NCI-H2029 treated with DMSO at 0.1 percent for 48 hours (cell line): ENCODE measurements at places on chromosomes 13 and 19.

DNA sequence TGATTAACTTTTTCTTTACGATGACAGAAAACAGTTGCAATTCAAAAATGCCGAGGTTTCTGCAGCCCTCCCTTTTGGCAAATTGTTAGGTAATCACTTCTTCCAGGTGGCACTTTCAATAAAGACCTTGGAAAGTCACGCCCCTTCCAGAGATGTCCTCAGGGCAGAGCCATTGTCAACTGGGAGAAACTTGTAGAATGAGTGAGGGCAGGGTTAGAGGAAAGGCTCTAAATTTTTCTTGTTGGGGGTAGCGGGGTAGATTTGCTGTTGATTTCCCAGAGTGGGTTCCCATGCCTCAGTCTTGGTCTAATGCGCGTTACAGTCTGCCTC, 421.1 kb downstream of the FGF9 start:
- DNase-seq: no peak

GRCh38 chr13:65508745-65509144, 1721.4 kb downstream of the PCDH9 start:
- no peak for DNase-seq

DNA sequence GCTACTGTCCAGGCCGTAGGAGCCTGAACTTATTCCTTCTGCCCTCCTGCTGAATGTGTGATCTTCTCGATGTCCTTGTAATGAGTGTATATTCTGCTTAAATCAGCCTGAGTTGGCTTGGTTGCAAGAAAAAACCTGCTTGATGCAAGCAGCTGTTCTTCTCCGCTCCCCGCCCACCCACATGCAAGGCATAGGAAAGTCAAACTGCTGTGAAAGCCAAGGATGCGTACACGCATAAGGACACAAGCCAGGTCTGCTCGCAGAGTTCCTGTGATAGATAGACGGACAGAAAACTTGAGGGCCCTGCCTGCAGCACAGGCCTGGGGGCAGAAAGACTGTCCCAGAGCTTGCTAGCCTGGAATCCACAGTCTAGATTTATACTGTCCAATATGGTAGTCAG, 101.1 kb downstream of the DNAJC15 start:
- DNase-seq: no peak

DNA sequence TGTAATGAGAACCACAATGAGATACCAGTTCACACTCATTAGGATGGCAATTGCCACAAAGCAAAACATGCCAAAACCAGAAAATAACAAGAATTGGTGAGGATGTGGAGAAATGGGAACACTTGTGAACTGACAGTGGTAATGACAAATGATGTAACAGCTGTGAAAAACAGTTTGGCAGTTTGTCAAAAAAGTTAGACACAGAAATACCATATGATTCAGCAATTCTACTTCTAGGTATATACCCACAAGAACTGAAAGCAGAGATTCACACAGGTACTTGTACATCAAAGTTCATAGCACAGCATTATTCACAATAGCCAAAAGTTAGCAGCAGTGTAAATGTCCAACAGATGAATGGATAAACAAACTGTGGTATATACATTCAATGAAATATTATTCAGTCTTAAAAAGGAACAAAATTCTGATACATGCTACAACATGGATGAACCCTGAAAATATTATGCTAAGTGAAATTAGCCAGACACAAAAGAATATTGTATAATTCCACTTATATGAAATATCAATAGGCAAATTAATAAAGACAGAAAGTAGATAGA, 96.5 kb downstream of the UGGT2 start:
- no peak for DNase-seq

- no peak for DNase-seq
Observed at GRCh38 chr19:53868892-53869804, 1.5 kb downstream of the MYADM start.

- DNase-seq: peak; percentile 8
Observed at GRCh38 chr13:45623516-45624090, 8.1 kb upstream of the ERICH6B start.

DNA sequence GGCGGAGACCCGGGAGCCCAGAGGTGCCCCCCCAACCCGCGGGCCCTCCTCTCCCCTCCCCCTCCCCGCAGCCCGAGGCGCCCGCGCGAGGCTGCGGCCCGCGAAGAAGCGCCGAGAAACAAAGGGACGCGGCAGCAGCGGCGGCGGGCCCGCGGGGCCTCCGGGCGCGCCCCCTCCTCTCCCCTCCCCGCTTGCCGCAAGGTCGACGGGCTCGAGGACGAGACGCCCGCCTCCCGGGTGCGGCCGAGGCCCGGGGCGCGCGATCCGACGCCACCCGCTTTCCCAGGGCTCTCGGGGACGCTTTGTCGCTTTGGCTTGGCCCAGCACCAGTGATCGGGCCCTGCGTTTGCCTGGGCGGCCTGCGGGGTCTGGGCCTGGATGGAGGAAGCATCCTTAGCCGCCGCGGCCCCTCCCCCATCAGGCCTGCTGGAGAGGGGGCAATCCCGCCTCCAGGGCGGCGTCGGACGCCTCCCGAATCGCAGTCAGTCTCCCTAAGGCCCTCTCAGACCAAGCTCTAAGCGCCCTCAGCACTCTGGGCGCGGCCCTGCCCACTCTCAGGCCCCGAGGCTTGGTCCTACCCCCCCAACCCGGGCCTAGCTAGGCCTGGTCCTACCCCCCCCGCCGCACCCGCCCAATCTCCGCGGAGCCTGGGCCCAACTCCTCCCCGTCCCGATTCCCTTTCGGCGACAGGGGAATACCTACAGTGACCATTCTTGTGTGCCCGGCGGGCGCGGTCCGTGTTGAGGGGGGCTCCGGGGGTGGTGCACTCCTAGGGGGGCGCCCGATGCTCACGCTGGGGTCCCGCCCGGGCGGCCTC, 740 bp downstream of the ELAVL3 start:
- no peak for DNase-seq

DNA sequence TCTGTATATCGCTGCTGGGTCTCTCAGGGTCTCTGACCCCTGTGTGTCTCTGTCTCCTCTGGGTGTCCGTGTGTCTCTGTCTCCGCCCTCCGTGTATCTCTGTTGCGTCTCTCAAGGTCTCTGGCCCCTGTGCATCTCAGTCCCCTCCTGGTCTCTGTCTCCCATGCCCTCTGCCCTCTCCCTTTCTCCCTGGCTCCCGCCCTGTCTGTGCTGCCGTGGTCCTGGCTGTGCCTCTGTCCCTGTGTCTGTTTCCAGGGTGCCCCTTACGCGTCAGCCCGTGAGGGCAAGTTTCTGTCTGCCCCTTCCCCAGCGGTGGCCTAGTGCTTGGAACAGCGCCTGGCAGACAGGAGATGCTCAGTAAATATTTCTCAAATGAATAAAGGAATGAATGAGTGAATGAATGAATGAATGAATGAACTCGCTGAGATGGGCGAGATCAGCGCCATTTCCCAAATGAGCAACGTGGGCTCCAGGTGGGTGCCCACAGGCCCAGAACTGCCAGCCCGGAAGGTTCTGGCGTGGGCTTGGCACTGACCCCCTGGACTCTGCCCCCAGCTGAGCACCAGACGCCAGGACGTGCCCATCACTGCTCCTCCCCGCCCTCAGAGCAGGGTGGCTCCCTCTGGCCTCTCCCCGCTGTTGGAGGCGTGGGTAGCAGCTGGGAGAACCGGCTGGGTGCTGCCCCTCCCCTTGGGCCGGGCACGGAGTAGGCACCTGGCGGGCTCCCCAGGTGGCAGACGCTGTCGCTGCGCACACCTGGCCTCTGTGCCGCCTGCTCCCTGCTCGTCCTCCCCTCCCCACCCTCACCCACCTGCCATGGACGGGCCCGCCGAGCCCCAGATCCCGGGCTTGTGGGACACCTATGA, at the start of gene SULT2B1:
Gene SULT2B1, plus strand, starts transcription at position 736 of the 866 bp plus-strand sequence. Its CDS starts 81 bp downstream, at position 817.
- DNase-seq: peak; percentile 61

DNA sequence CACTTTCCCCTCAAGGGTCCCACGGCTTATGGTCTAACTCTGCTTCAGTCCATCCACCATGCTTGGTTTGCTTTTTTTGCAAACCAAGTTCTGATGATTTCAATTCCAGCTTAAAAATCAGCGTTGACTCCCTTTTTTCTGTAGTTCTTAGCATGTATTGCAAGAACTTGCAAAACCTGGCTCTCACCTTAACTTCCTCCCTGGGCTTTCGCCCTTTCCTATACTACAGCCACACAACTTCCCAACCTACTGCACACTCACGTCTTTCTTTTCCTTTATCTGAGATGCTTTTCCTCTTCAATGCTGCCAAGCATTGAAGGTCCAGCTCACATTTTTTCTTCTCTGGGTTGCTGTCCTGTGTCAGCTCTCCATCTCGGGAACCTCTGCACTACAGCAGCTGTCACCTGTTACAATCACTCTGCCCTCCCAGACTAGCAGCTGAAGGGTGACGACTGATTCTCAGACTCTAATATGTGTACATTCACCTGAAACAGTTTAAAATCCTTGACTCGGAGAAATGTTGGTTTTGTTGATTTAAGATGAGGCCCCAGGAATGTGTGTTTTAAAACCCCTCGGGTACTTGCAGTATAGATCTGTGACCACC, 143.7 kb downstream of the FREM2 start:
- no peak for DNase-seq

DNA sequence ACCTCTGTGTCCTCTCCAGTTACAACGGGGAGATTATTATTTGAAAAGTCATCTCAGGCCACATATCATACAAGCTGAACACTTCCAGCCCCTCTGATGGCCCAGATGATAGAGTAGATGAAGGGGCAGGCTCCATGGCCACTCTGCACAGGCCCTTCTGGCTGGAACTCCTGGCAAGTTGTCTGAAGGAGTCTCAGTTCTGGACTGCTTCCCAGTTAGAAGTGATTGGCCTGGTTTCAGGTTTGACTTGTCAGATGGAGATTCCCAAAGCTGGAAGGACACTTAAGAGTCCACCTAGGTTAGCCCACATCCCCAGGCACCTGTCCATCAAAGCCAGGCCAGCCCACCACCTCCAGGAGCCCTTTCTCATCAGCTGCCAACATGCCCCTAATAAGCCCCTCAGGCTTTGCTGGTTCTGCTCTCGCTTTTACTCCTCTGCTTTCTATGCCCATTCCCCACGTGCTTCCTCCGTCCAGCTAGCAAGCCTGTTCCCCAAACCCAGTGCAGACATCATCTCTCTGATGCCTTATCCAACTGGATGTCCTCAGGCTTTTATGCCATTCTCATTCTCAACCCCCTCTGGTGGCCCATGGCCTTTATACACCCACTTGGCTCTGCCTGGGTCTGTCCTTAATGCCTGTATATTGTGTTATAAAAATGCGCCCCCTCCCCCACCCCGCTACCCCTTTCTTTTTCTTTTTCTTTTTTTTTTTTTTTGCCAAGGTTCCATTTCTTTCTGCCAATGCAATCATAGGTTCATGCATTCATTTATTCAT, 56.5 kb downstream of the HSPH1 start:
- DNase-seq: no peak

GRCh38 chr13:18212873-18213272, 968.8 kb downstream of the TUBA3C start:
- no peak for DNase-seq

- DNase-seq: peak; percentile 83
Observed at GRCh38 chr13:25494698-25495411, 123.1 kb downstream of the ATP8A2 start.

GRCh38 chr13:102816708-102817107, 17.8 kb downstream of the BIVM start:
- DNase-seq: no peak

DNA sequence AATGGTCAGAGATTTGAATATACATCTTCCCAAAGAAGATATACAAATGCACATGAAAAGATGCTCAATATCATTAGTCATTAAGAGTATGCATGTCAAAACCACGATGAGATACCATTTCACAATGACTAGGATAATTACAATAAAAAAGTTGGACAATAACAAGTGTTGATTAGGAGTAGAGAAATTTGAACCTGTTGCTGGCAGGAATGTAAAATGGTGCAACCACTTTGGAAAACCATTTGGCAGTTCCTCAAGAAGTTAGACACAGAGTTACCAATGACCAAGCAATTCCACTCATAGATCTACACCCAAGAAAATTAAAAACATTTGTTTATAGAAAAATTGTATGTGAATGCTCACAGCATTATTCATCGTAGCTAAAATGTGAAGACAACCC, 33.2 kb upstream of the STARD13 start:
- no peak for DNase-seq

DNA sequence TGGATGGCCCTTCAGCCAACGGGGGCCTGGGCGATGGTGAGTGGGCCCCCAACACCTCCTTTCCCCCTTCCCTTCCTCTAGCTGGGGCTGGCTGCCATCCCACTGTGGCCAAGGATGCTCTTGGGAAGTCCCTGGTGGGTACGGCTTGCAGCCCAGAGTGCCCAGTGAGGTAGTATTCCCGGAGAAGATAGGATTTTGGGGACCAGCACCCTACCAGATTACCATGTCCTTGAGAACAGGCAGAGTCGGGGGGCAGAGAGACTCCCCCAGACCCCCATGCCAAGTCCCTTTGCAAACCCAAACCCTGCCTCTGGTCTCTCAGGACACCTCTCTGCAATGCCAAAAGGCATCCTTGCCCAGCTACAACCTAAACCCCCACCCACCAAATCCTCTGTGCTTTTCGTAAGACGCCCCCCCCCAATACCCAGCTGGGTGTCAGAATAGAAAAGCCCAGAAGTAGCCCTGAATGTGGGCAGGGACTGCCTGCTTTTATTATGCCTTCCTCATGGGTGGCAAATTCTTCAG, 1.7 kb downstream of the HIF3A start:
- no peak for DNase-seq

DNA sequence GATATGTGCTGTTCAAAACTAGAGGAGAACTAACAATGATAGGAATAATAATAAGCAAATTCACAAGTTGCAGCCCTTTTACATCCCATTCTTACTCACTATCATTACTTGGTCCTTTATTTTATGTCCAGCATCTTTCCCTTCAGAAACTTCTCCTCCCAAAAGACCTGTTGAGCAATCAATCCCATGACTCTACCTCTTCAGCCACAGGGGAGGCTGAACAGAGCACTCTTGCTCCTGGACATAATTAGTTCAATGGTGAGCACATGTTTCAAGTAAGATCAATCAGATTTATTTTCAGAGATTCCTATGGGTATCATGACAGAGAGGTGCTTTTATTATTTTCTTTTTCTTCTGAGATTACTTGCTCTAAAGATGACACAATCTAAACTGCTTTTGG, 260.0 kb downstream of the COG6 start:
- no peak for DNase-seq

- DNase-seq: no peak
Observed at GRCh38 chr13:94567581-94567980, 28.4 kb downstream of the TGDS start.

GRCh38 chr19:58558623-58559274, 338 bp upstream of the UBE2M start:
- no peak for DNase-seq

DNA sequence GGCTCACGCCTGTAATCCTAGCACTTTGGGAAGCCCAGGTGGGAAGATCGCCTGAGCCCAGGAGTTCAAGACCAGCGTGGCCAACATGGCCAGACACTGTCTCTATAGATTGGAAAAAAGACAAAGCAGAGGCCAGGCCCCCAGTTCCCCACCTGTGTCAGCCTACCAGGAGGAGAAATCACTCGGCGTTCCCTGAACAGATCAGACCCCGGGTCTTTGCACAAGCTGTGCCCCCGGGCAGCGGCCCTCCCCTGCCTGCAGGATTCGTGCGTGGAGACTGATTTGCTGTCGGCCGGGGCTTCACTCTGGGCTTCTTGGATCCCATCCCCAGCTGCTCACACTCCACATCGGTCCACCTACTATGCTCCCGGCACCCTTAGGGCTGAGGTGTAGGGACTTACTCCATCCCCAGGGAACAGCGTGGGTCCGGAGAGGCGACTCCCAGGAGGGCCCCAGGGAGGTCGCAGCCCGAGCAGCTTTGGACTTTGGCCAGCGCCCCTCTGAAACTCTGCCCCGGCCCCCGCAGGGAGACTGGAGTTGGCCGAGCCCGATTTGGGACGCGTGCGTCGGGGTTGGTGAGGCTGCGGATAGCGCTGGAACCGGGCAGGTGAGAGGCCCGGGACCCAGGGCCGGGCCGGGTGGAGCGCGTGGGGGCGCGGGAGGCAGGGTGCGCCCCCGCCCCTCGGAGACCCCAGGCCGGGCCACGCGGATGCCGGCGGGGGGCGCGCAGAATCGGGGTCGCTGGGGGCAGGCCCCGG, 515 bp upstream of the EFNA2 start:
- DNase-seq: no peak
